ENCODE measurements at places on chromosomes 5 and 9.

DNA sequence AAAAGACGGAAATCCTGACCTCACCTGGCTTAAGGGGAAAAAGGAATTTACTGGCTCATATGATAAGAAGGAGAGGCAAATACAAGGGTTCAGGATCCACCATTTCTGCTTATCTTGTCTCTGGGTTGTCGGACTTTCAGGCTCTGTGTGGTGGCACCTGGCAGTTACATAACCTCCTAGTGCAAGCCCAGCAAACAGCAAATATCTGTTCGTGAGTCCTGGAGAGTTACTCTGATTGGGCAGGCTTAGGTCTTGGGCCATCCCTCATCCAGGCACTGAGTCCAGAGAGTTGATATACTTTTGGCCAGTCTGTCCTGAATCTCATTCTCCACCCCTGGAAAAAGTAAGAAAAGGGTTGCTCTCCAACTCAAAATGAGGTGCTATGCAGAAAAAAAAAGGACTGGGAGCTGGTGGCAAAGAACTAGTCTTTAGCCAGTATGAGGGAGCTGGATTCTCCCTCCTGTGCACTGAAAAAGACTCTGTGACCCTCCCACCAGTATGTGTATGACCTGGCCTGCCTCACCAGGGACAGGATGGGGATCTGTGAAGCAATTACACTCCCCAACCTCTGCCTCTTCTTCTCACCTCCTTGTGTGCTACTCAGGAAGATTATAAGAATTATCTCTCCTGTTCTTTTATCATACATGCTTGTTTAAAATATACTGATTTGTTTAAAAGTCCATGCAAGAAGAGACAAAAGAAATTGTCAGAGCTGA is 282.9 kb downstream of the ARHGAP26 start:
- no peak for DNase-seq

- DNase-seq: no peak
Measured at GRCh38 chr5:92525131-92525530, 1055.9 kb downstream of the NR2F1-AS1 start.

GRCh38 chr9:106035806-106036205 is 341.5 kb downstream of the TMEM38B start:
- no peak for DNase-seq

- no peak for DNase-seq
Measured at GRCh38 chr5:24747327-24747726, 102.5 kb upstream of the CDH10 start.

DNA sequence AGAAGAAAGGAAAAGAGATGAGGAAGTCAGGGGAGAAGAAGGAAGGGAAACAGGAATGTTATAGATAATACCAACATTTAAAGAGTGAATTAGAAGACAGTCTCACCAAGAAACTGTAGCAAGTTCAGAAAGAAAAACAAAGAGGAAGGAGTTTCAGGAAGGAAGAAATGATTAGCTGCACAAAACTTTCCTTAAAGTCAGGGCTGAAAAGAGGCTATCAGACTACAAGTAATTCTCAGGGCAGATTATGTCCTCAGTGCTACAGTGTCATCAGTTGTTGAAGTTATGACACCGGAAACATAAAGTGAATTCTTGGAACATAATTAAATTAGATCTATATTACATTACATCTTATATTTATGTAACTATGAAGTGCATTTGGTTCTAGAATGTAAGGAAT is 226.9 kb downstream of the ARRDC3 start:
- no peak for DNase-seq

DNA sequence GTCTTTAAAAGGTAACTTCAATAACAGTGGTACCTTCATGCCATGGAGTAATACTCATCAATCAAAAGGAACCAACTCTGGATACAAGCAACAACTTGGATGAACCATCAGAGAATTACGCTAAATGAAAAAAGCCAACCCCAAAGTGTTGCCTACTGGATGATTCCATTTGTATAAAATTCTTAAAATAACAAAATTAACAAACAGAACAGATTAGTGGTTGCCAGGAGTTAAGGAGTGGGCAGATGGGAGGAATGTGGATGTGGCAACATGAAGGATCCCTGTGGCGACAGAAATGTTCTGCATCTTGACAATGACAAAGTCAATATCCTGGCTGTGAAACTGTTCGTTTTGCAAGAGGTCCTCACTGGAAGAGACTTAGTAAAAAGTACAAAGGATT is 50.5 kb downstream of the SPTLC1 start:
- DNase-seq: no peak

DNA sequence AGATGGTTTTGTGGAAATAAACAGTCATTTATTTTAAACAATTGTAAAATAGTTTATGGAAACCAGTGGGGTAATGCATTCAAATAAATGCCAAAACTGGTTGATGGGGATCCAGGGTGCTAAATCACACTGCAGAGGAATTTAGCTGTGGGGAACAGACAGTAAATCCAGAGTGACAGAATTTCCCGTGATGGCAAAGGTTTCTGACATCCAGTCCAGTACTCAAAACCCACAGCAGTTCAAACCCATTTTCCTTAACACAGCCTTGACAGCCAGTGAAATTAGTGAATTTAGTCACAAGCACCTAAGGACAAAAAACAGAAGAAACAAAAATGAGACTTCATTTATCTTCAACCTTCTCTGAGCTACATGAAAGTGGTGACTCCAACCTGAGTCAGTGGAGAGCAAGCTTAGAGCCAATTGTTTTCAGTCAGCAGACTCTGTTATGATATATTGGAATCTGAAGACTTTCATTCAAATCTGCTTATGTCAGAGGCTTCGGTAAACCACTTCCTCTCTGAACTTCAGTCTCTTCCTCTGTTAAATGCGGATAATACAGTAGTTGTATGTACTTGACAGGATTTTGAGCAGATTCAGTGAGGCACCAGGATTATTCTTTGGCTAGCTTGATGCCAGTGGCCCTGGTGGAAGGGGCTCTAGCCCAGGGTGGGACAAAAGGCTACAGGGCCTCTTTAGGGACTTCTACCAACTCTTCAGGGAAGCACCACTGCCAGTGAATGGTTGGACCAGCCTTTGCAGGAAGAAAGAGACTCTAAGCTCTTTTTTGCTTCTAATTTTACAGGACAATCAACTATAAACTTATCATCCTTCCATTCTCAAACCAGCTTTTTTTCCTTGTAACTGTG is 185.3 kb downstream of the MAPKAP1 start:
- DNase-seq: peak; percentile 20

DNA sequence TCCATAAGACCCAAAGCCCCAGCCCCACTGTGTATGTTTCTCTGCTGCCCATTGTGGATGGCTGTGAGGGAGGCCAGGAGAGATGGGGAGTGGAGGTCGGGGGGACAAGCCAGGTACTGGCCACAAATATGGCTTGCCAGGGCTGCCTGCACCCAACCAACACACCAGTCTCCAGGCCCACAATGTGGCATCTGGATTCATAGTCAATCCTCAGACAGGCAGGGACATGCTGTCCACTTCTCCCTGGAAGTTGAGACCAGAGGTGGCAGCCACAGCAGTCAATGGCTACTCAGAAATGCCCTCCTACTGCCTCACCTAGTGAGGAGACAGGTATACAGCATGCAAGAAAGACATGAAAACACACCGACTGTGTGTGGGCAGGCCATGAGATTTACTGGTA is 61.2 kb upstream of the SLC25A51 start:
- no peak for DNase-seq

DNA sequence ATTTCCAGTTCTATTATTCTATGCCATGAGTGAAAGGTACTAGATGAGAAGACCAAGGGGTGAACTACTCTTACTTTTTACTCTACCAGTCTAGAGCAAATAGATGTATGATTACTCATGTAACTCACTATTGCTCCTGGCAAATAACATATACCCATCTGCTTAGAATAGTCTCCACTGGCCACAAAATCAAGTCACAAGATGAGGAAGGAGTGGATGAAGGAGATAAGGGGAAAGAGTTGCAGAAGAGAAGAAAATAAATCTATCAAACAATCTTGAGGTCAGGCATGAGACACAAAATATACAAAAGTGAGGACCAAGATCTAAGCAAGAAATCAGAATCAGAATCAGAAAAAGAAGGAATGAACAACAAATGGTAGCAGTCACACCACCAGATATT is 13.7 kb upstream of the NR4A3 start:
- DNase-seq: no peak

- DNase-seq: no peak
Measured at GRCh38 chr9:27362447-27363210, 65.7 kb upstream of the EQTN start.

- no peak for DNase-seq
Measured at GRCh38 chr5:92237896-92238295, 854.8 kb upstream of the ARRDC3 start.

DNA sequence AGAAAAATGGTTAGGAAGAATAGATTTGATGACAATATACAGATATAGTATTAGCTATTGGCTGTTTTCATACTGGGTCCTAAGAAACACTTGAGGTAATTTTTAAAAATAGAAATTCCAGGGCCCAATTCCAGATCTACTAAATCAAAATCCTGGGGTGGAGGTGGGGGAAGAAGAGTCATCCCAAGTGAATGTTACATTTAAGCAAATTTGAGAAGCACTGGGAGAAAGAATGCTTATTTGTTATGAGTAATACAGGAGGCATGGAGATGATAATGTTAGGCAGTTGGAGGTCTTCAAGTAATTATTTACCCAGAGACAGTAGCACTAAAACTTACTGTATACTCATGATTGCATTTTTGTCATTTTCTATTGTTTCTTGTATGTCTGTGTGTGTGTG is 93.0 kb upstream of the DAB2 start:
- DNase-seq: no peak

GRCh38 chr5:20129501-20129900 is 141.5 kb upstream of the CDH18 start:
- no peak for DNase-seq

GRCh38 chr5:57906671-57907070 is 424.1 kb upstream of the ACTBL2 start:
- no peak for DNase-seq

DNA sequence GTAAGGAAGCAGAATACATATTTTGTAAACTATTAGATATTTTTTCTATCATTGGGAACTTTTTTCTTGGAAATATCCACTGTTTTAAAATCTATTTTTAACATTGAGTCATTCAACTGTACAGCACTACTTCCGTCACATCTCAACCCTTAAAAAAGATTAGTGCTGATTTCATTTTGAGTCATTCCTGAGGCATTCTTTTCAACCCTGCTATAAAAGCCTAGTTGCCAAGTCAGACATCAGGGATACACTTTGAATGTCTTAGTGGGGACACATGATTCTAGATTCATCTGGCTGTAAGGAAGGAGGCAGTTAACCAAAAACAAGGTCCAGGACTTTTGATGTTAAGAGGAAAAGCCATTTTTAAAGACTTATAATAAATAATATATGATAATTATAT is 160.9 kb downstream of the GIN1 start:
- DNase-seq: no peak

DNA sequence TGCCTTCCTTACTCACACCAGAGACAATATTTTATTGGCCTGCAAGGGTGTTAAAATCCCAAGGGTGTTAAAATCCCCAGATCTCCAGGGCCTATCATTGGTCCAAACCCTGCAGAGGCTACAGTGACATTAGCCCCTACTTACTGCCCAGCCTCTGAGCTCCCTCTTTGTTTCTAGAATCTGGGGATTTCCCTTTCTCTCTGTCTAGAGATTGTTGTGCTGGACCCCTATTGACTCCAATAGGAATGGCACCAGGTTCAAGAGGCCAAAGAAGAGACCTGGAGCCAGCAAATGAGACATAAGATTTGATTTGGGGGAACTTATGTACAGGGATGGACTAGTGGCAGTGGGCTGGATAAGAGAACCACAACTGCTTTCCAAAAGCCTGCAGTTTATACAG is 53.3 kb upstream of the ZBED3 start:
- DNase-seq: no peak

DNA sequence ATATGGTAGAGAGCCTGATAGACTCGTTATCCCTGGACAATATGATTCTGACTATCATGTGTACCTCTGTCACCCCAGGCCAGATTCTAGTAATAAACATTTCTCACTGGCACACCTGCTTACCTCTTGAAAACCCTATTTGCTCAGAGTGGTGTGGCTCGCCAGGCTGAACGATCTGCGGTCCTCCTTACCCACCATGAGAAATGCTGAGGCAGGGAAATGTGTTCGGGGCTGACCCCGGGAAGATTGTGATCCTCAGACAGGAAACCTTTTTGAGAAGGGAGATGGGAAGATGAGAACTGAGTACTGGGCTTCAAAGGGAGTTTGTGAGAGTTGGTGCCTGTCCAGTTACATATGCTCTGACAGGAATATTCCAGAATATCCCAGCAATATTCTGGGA is 10.7 kb upstream of the PRXL2C start:
- DNase-seq: no peak

DNA sequence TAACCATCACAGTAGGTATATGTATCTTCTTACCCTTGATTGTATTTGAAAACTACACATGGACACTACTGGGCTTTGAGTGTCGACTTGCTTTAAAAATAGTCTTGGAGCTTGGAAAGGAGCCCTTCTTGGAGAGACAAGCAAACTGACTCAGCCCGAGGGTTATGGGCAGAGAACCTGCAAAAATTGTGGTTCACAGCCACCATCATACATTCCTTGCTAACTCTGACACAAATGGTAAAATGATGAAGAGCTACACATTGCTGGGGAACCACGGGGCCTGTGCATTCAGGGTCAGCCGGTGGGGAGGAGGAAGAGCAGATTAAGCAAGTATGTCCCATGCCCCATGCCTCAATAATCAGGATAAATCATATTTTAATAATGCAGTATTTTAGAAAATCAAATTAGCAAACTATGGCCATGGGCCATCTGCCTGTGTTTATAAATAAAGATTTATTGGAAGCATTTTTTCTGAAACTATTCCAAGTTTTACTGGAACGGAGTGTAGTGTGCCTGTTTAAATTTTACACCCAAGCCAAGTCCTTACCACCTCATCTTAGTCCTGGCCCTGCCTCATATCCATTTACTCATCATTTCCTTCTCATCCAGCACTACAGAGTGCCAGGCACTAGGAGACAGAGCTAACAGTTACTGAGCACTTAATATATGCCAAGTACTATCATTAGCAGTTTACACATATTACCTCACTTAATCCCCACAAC is 195.7 kb downstream of the PALM2AKAP2 start:
- no peak for DNase-seq

DNA sequence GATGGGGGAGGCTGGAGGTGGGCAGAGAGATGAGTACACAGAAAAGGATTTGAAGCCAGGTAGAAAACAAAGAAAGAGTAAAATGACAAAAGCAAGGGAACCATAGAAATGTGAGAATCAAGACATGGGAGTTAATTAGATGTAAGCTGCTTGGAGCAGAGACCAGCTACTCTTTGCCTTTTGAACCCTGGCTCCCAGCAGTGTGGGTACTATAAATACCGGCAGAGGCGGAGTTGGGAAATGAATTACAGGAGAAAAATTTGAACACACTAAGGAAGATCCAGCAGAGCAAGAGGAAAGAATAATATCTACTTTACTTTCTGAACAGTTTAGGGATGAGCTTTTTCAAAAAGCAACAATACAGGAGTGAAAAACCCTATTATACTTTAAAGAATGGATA is 36.5 kb downstream of the KIF24 start:
- DNase-seq: no peak

Measured in CD4-positive, alpha-beta T cell treated with Interleukin-17A for 4 hours (primary cell).